Caco-2 (cell line): ENCODE measurements at places on chromosomes 12 and 14.
A peak's percentile ranks its signal among the peaks of the same experiment; 100 is the strongest.

DNA sequence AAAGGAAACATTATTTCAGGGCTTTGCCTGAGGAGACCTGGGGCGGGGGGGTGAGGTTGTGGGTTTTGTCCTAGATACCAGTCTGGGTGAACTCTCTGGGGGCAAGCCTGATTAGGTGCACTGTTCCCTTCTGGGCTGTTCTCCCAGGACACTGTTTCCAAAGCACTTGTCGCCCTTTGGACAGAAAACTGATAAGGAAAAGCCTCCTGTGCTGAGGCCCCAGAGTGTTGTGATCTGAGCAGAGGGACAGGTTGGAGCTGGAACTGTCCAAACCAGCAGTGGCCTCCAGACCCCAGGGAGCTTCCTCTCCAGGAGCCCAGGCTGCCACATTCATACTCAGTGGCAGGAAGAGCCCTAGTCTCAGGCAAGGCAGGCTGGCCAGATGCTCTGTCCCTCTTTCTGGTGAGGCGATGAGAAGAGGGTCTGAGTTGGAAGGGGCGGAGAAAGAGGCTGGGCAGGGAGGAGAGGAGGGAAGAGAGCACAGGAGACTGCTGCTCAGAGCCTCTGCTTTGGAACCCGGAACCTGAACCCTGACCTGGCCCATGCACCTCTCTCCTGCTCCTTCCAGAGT lies 1.9 kb downstream of the GALNT16 start:
- DNase-seq: peak; percentile 78

- no peak for DNase-seq
These were observed 193.9 kb upstream of the DDHD1 start for GRCh38 chr14:53346988-53347387.

GRCh38 chr14:55699131-55700057 lies 119.4 kb downstream of the KTN1 start:
- peak; percentile 40 for DNase-seq

- no peak for DNase-seq
These were observed 23.8 kb downstream of the SPTB start for GRCh38 chr14:64855721-64856528.

DNA sequence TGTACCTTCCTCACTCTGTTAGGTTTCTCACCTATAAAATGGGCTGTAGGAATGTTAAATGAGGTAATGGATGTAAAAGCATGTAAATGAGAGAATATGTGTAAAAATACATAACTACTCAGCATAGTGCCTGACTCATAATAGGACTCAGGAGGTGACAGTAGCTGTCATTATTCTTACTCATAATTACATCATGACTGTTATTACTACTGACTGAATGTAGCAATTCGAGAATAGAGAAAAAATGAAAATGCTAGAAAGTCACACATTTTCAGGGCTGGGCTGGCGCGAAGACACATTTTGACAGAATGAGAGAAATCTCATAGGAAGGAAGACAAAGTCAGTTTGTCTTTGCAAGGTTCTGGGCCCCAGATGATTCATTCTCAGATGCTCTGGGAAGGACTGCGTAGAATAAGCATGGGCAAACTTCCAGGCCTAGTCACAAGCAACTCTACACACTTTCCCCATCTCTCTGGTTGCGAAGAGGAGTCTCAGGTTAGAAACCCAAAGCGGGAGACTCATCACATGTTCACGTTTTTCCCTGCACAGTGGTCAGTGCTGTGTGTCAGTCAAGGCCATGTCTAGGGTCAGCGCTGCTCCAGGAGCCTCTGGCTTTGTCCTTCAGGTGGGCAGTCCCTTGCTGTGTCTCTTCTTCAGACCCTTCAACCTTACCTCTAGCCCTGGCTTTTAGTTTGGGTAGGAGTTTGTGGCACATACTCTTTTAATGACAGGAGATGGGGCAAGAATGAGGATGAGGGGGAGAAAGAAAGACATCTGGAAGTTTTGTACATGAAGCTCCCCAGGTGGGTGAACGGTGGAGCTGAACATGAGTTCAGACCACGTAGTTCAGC lies 8.4 kb downstream of the GPRC5A start:
- no peak for DNase-seq

DNA sequence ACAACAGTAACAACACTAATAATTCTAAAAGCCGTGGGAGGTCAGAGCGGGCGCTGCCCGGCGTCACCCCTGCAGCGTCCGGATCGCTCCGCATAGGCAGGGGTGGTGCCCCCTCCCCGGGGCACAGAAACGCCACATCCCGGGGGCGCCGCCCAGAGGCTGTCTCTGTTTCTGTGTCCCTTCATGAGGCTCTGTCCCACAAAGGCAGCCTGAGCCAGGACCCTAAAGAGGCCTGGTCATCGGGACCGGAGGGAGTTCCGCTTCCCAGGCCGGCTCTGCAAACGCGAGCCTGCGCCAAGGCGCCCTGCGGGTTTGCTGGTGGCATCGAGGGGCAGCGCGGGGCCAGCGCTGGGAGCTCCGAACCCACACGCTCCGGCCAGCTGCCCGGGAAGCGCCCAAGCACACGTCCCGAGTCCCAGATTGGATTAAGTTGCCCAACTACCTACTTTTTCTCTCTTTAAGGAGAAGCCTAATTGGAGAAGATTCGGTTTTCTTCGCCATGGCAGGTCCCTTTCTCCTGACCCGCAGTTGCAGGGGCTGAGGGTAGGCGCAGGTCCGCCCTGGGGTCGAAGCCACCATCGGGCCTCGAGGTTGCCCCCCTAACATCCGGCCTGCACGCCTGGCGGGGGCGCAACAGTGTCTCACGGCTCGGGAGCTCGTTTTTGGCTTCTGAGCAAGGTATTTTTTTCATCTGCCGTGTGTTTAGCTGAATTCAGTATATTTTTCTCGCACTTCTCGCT lies 421.7 kb downstream of the VRK1 start:
- no peak for DNase-seq

- DNase-seq: peak; percentile 99
These were observed 142.3 kb upstream of the PARP11 start for GRCh38 chr12:4015225-4016091.

- DNase-seq: no peak
These were observed 249.2 kb downstream of the SLC41A2 start for GRCh38 chr12:104708891-104709290.

- DNase-seq: no peak
These were observed 244.4 kb downstream of the GALC start for GRCh38 chr14:87748558-87748957.

GRCh38 chr14:92427096-92427495 lies 86.5 kb upstream of the RIN3 start:
- no peak for DNase-seq

GRCh38 chr12:131622422-131622955 lies 88.4 kb upstream of the SFSWAP start:
- DNase-seq: no peak

DNA sequence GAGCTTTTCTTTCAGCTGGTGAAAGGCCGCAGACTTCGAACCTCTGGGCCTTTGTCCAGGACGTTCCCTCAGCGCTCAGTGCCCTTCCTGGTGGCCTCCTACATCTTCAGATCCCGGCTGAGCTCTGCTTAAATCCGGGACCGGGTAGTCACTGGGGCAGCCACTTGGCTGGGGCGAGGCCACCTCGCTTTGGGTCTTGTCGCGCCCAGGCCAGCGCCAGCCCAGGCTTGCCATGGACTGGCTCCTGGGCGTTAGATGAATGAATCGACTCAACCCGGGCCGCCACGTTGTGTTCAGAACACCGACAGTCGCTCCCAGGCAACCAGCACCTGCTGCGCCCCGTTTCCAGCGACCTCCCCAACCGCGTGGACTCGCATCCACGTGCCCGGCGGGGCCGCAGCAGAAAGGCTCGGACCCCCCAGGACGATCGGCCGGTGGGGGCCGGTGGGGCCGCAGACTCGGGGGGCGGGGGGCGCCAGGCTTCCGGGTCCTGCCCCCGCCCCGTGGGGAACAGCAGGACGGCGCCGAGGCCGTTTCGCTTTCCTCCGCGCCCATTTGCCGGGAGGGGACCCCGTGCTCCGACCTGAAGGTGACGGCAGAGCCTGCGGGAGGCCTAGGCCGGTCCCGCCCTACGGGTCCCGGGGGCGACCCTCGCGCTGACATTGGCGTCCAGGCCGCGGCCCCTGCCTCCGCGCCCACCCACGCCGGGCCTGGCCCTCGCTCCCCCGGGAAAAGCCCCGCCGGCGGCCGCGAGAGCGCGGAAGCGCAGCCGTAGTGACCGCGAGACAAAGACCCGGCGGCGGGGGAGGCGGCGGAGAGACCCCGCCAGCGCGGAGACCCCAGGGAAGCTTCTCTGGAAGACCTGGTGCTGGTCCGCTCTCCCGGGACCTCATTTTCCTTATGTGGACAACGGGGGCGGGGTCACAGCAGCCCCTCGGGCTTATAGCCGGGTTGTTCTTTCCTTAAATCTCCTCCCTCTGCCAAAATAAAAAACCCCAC lies 37.3 kb upstream of the RCOR1 start:
- DNase-seq: no peak

DNA sequence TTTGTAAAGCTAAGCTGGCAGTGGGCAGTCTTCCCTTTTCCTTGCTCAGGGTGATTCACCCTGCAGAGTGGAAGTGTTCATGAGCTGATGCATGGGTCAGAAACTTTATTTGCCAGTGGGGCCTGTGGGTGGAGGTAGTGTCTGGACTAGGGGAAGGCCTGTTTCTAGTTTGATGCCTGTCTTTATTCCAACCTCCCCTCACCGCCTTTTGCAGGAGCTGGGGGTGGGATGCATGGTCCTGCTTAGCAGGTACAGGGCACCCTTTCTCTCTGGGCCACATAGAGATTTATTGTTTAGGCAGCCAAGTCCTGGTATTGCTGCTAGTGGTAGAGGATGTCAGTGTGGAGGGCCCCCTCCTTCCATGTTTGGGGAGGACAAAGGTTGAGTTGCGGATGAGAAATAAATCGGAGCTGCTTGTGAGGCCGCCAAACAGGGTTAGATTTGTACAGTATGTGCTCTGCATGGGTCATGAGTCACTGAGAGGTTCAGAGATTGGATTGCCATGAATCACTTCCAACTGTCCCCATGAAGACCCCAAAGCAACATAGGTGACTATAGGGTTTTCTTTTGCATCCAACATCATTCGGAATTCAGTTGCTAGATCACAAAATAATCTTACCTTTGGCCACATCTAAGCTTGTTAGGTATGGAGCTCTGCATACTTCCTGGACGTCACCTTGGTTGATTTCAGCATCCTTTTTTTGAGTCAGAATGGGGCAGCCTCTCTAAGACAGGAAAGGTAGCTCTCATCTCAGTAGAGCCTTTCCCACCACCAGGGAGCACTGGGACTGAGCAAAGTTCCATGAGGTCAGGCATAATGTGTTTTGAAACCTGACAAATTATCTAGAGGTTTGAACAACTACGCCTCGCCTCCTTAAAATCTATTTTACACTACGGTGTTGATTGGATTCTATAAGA lies 8.8 kb downstream of the SMOC1 start:
- no peak for DNase-seq

DNA sequence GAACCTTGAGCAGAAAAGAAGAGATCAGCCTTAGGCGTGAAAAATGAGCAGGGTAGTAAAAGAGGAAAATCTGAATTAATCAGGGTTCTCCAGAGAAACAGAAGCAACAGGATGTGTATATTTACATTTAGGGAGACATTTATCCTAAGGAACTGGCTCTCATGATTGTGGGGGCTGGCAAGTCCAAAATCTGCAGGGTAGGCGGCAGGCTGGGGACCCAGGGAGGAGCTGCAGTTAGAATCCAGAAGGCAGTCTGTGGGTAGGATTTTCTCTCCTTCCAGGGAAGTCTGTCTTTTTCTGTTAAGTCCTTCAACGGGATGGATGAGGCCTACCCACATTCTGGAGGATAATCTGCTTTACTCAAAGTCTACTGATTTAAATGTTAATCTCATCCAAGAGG lies 67.4 kb upstream of the OVCH1 start:
- DNase-seq: no peak
